ENCODE measurements at places on chromosomes 7 and 10.

DNA sequence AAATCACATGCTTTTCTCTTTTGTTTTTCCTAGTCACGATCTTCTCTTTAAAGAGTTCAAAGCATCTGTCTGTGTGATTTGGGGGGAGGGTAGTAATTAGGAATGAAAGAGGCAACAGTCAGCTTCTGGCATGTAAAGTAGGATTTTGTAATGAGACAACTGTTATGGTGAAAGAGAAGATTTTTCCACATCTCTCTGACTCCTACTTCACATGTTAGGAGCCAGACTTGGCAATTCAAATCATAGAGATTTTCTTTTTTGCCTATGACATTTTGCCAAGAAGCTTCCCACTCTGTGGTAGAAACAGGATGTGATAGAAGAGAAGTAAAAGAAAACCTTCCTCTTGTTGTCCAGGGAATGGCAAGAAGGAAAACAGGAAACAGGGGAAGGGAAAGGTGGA lies 38.3 kb upstream of the KLHL7 start:
- DNase-seq: no peak

DNA sequence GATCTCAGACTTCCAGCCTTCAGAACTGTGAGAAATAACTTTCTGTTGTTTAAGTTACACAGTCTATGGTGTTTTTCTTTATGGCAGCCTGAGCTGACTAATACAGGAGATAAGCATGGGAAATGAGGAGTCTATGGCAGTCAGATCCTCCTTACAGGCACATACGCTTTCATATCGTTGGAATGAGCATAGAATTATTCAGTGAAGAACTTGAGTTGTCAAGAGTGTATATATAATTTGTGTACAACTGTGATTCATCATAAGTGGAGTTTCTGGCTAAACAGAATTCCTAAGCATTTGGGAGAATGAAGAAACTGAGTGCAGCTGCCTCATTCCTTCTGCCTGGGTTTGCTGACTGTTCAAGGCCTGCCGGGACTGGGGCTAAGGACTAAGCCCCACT lies 516.7 kb downstream of the ADRA2A start:
- no peak for DNase-seq

GRCh38 chr10:6924166-6924565 lies 344.1 kb upstream of the PRKCQ start:
- DNase-seq: no peak

- DNase-seq: no peak
Observed at GRCh38 chr7:26388256-26388655, 96.6 kb downstream of the SNX10 start.

DNA sequence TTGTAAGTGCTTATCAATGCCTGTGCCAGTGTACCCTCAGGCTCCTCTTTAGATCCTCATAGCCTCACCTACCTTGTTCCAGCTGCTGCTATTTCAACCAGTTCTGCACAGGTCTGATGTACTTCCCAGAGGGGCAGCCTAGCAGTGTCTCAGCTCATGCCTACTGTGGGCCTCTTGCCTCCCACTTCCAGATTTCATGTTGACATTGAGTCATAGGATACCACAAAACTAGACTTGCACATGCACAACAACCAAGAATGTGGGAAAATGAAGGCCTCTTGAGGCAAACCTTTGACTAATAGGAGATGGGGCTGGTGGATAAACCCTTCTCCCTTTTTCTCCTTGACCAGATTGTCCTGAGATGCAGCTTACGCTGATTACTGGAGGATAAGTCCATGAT lies 31.0 kb downstream of the PON3 start:
- DNase-seq: no peak

DNA sequence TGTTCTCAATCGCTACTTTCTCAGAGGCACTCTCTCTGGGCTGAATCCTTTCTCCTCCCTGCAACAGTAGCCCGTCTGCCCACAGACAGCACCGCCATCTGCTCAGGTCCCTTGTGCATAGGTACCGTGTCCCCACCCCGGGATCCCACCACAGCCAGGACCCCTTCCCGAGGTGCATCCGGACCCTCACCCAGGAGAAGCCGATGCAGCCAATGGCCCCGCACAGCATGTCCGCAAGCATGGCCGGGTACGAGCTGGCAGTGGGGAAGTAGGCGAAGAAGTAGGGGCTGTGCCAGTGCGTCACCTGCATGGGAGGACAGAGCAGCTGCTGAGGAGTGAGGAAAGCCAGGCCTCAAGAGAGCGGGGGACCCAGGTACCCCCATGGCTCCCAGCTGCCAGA lies 25.5 kb downstream of the DDC start:
- no peak for DNase-seq

DNA sequence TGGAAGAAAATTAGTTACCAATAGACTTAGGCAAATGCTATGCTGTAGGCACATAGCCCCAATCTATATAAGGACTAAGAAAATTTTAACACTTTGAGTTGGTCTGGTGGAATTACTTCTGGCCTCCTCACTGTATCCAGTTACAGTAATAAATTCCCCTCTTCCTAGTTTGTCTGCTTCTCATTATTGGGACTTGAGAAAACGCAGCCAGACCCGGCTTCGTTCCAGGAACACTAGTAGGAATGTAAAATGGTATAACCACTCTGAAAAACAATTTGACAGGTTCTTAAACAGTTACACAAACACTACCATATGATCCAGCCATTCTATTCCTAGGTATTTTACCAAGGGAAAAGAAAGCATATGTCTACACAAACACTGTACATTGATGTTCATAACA lies 150.2 kb downstream of the VPS50 start:
- no peak for DNase-seq

GRCh38 chr10:110613341-110613995 lies 30.7 kb upstream of the RBM20 start:
- no peak for DNase-seq

DNA sequence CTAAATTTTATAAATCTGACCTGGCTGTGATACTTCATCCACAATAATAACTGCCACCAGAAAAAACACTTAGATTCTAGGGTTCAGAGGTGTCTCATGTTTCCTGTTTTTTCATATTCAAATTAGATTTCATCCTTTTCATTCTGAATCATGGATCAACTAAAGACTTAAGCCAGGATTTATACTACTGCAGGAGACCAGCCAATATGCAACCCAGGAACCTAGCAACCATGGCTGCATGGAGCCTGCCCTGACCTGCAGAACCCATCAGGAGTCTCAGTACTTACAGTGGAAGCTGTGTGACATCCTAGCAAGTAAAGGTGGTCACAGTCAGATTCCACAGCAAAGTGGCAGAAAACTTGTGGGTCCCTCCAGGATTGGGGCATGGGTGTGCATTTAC lies 40.5 kb upstream of the RNF148 start:
- DNase-seq: no peak

DNA sequence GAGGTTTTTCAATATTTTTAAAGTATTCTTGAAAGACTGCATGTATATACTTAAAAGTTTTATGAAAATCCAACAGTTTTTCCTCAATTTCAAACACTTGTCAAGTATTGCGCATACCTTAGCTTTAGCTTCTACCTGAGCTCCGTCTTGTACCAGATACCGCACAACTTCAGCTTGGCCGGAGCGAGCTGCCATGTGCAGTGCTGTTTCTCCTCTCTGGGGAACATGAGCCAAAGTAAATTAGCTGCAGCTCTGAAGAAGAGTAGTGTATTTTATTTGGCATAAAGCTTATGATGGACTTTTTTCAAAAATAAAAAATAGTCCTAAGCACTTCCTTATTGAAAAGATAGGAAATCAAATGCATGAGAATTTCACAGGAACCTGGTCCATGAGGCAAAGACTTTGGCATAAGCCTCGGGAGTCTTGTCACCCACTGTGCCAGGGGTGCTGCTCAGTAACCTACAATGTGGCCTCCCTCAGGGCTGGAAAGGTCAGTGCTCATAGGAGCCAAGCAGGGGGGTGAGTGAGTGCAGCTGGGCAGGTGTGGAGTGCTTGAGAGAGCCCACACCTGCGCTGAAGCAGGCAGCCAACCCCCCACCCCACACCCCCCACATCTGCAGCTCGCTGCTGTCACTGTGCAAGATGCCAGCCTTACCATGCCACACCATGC lies 189.5 kb downstream of the ANK3 start:
- DNase-seq: no peak

GRCh38 chr7:28688651-28689050 lies 269.5 kb downstream of the TRIL start:
- DNase-seq: no peak

GRCh38 chr10:114925587-114926586 lies 12.1 kb upstream of the TRUB1 start:
- DNase-seq: no peak

GRCh38 chr7:44985033-44985695 lies 6.3 kb upstream of the MYO1G start:
- no peak for DNase-seq

- DNase-seq: no peak
Observed at GRCh38 chr7:112052993-112053736, 153.0 kb downstream of the DOCK4 start.

DNA sequence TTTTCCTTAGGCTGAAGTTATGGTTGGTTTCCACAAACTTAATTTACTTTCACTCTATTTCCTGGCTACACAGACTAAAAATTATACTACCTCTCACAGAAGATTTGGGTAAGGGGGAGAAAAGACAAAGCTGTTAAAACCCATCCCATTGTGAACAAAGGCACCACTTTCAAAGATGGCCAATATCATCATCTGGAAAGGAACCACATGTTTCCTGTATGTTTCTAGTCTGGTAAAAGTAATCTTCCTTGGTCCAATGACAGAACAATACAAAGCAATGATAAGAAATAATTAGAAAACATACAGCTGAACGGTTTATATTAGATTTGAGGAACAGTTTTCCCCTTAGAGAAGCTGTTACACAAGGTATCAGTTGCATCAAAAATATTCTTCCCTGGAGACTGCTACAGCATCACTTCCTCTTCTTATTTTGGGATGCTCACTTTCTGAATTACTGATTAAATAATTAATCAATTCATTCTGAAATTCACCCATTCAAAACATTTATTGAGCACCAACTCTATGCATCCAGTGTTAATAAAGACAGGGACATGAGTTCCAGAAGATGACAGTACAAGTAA lies 8.5 kb upstream of the SFR1 start:
- DNase-seq: no peak

- no peak for DNase-seq
Observed at GRCh38 chr10:132421847-132422751, 25.1 kb downstream of the PWWP2B start.

GRCh38 chr7:151094675-151095074 lies 8.4 kb downstream of the AGAP3 start:
- DNase-seq: no peak

GRCh38 chr7:77982926-77983550 lies 184.5 kb downstream of the PHTF2 start:
- no peak for DNase-seq

GRCh38 chr7:39721919-39722597 lies 98.7 kb downstream of the RALA start:
- DNase-seq: no peak

GRCh38 chr7:3897430-3898372 lies 596.6 kb downstream of the SDK1 start:
- no peak for DNase-seq

- DNase-seq: no peak
Observed at GRCh38 chr10:27356738-27357137, 116.1 kb upstream of the ACBD5 start.

- no peak for DNase-seq
Observed at GRCh38 chr10:56091872-56092271, 269.2 kb downstream of the ZWINT start.

Measured in heart right ventricle (tissue), 16 donors.